A549 treated with CpdA at 1 μM for 4 hours (cell line): ENCODE measurements at places on chromosomes 3 and 15. TPM values are rescaled to one million over a fixed set of nuclear protein-coding genes. Genes with fewer than 3 reads are reported as not detected.

The DUOXA1 gene
- total RNA-seq, result 0.09 to 0.26 TPM (median 0.16 TPM) in 4 of 5 replicates, not detected in the other

The TUSC7 gene
- not detected in 5 replicates for total RNA-seq

The IMPG2 gene
- total RNA-seq, result 0.01 to 0.02 TPM in 2 of 5 replicates, not detected in the others

The CDC25A gene
- total RNA-seq, result 9.1 to 11.3 TPM (median 9.8 TPM) in 5 replicates

The CD96 gene
- not detected in 5 replicates for total RNA-seq

The ECE2 gene
- total RNA-seq, result not detected in 5 replicates

The ARF4 gene
- 157 to 182 TPM (median 165 TPM) in 5 replicates for total RNA-seq

The ARHGAP31 gene
- 0.96 to 1.6 TPM (median 1.3 TPM) in 5 replicates for total RNA-seq

The EIF4G1 gene
- total RNA-seq, result 255 to 273 TPM (median 265 TPM) in 5 replicates

The SATB1 gene
- total RNA-seq, result 0.08 to 0.13 TPM (median 0.09 TPM) in 3 of 5 replicates, not detected in the others

The CADPS gene
- not detected in 5 replicates for total RNA-seq

The EAF1 gene
- 13.3 to 18.1 TPM (median 15.1 TPM) in 5 replicates for total RNA-seq

The LRTM1 gene
- total RNA-seq, result not detected in 5 replicates

The SEMA3F gene
- 7.1 to 10.5 TPM (median 10.0 TPM) in 5 replicates for total RNA-seq

The POTEB gene
- total RNA-seq, result not detected in 5 replicates

The CCNB2 gene
- 97.0 to 114 TPM (median 102 TPM) in 5 replicates for total RNA-seq

The PTX3 gene
- 0.57 to 1.2 TPM (median 0.90 TPM) in 5 replicates for total RNA-seq

The GPR176 gene
- total RNA-seq, result 11.0 to 13.9 TPM (median 11.3 TPM) in 5 replicates

The TICRR gene
- 12.8 to 15.7 TPM (median 14.9 TPM) in 5 replicates for total RNA-seq

The TRPC1 gene
- total RNA-seq, result 5.4 to 10.1 TPM (median 8.0 TPM) in 5 replicates

The GOLGA8Q gene
- total RNA-seq, result 0.10 to 0.38 TPM in 2 of 5 replicates, not detected in the others

The TMEM158 gene
- 16.2 to 29.5 TPM (median 24.2 TPM) in 5 replicates for total RNA-seq

The MCTP2 gene
- not detected in 5 replicates for total RNA-seq

The MBD4 gene
- 21.1 to 25.3 TPM (median 22.2 TPM) in 5 replicates for total RNA-seq

The NDN gene
- 0.08 to 0.24 TPM in 2 of 5 replicates, not detected in the others for total RNA-seq

The MST1 gene
- total RNA-seq, result 0.89 to 2.0 TPM (median 1.8 TPM) in 5 replicates

The ARNT2 gene
- 14.4 to 17.8 TPM (median 16.9 TPM) in 5 replicates for total RNA-seq

The SPINT1 gene
- total RNA-seq, result 0.82 to 1.1 TPM (median 0.92 TPM) in 5 replicates

The ITGA11 gene
- total RNA-seq, result 2.7 to 8.7 TPM (median 5.3 TPM) in 5 replicates

The AGBL1 gene
- total RNA-seq, result not detected in 5 replicates

The CPEB1 gene
- total RNA-seq, result 2.8 to 4.0 TPM (median 3.8 TPM) in 5 replicates

The QTRT2 gene
- total RNA-seq, result 24.1 to 31.4 TPM (median 26.4 TPM) in 5 replicates

The CNBP gene
- total RNA-seq, result 316 to 353 TPM (median 336 TPM) in 5 replicates

The GOLGA6L25 gene
- total RNA-seq, result not detected in 5 replicates

The SNTN gene
- total RNA-seq, result not detected in 5 replicates

The PLCH1 gene
- total RNA-seq, result 1.1 to 1.5 TPM (median 1.1 TPM) in 5 replicates

The MEGF11 gene
- 0.34 to 0.98 TPM (median 0.67 TPM) in 5 replicates for total RNA-seq

The C3orf20 gene
- total RNA-seq, result not detected in 5 replicates

The TGM5 gene
- total RNA-seq, result not detected in 5 replicates

The DAZL gene
- not detected in 5 replicates for total RNA-seq
